Bladder microvascular endothelial cell (primary cell): ENCODE measurements at places on chromosomes 2 and 18. TPM values are rescaled to one million over a fixed set of nuclear protein-coding genes. Genes with fewer than 3 reads are reported as not detected.

The MC5R gene
- total RNA-seq: not detected in 2 replicates

The CYTIP gene
- total RNA-seq: not detected in 2 replicates

The NYAP2 gene
- total RNA-seq: not detected in 2 replicates

The GAD1 gene
- 0.16 and 0.38 TPM in 2 replicates for total RNA-seq

The GREB1L gene
- total RNA-seq: 1.3 and 9.7 TPM in 2 replicates

The DNAJC5G gene
- 0.16 and 4.4 TPM in 2 replicates for total RNA-seq

The BMP10 gene
- not detected in 2 replicates for total RNA-seq

The C2orf80 gene
- total RNA-seq: not detected in 2 replicates

The PLCD4 gene
- total RNA-seq: 0.32 and 1.5 TPM in 2 replicates

The TCF7L1 gene
- 2.9 and 10.3 TPM in 2 replicates for total RNA-seq

The CLEC4F gene
- 0.13 and 0.16 TPM in 2 replicates for total RNA-seq

The KCNIP3 gene
- under 0.01 and 0.06 TPM in 2 replicates for total RNA-seq

The DRC1 gene
- total RNA-seq: 0.13 and 0.65 TPM in 2 replicates

The DCC gene
- 0.06 TPM in 1 of 2 replicates, not detected in the other for total RNA-seq

The CCDC74A gene
- 3.7 and 6.4 TPM in 2 replicates for total RNA-seq

The CXCR1 gene
- total RNA-seq: not detected in 2 replicates

The SH2D6 gene
- total RNA-seq: 0.16 and 0.19 TPM in 2 replicates

The ROCK1 gene
- total RNA-seq: 26.1 and 50.0 TPM in 2 replicates

The RSAD2 gene
- 1.9 and 5.3 TPM in 2 replicates for total RNA-seq

The CYP27C1 gene
- total RNA-seq: not detected in 2 replicates

The PREB gene
- total RNA-seq: 23.2 and 61.4 TPM in 2 replicates

The UGT1A5 gene
- total RNA-seq: not detected in 2 replicates

The SCG2 gene
- total RNA-seq: 0.38 TPM in 1 of 2 replicates, not detected in the other

The AGXT gene
- under 0.01 TPM in 1 of 2 replicates, not detected in the other for total RNA-seq

The C2orf15 gene
- total RNA-seq: under 0.01 TPM in 1 of 2 replicates, not detected in the other

The HOXD10 gene
- total RNA-seq: 0.49 and 3.3 TPM in 2 replicates

The PID1 gene
- 0.16 and 0.76 TPM in 2 replicates for total RNA-seq

The UGT1A4 gene
- not detected in 2 replicates for total RNA-seq

The SLC11A1 gene
- total RNA-seq: 0.13 and 0.16 TPM in 2 replicates

The ABCB11 gene
- total RNA-seq: under 0.01 TPM in 2 replicates

The APLF gene
- total RNA-seq: 2.1 and 8.1 TPM in 2 replicates

The FEV gene
- total RNA-seq: not detected in 2 replicates

The FBXO15 gene
- total RNA-seq: 0.06 and 0.16 TPM in 2 replicates

The IL36B gene
- not detected in 2 replicates for total RNA-seq

The SOX11 gene
- total RNA-seq: under 0.01 TPM in 2 replicates

The ZNF519 gene
- total RNA-seq: 1.8 and 4.2 TPM in 2 replicates

The TLX2 gene
- not detected in 2 replicates for total RNA-seq

The UGT1A10 gene
- 0.06 TPM in 1 of 2 replicates, not detected in the other for total RNA-seq
